BJ (cell line): ENCODE measurements at places on chromosomes 7 and 10.

DNA sequence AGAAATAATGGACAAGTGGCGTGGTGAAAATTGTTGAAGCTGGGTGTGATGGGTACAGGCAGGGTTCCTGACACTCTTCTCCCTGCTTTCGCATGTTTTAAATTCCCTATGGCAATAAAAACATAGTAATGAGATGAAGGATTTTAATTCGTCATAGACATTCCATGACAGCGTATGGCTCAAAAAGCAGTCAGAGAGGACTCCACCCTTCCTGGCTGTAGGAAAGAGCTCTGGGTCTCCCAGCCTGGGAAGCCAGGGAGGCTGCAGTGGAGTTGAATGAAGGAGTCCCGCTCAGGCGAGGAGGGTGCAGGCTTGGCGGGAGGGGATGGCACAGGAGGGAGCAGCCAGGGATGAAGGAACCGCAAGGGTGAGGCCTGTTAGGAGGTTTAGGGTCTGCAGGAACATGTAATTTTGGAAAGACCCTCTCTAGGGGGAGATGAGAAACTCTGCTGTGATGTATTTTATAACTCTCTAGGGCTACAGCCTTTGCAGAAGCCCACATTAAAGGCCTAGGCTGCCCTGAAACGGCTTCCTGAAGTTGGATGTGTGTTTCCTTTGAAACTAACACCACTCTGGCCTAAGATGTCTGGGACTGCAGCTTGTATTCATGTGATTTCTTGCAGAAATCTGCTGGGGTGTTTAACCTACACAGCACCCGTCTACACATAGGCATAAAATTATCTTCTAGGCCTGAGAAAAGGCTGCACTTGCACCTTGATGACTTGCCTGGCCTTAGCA is 7.6 kb upstream of the LARP4B start:
- no peak for DNase-seq

- no peak for DNase-seq
Measured at GRCh38 chr10:97812696-97813095, 36.9 kb upstream of the GOLGA7B start.

DNA sequence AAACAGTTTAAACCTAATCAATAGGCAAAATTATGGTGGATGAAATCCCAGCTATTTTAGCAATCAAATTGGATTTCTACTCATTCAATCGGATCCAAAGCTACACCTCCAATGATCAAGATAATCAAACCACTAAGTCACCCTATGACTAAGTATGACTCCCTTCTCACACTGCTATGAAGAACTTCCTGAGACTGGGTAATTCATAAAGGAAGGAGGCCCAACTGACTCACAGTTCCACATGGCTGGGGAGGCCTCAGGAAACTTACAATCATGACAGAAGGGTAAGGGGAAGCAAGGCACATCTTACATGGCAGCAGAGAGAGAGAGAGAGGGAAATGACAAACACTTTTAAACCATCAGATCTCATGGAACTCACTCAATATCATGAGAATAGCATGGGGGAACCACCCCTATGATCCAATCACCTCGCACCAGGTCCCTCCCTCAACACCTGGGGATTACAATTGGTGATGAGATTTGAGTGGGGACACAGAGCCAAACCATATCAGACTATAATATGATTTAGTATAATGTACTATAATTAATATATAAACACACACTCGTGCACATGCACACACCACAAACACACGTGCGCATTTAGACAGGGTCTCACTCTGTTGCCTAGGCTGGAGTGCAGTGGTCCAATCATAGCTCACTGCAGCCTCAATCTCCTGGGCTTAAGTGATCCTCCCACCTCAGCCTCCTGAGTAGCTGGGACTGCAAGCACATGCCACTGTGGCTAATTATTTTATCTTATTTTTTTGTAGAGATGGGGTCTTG is 213.6 kb upstream of the FOXK1 start:
- DNase-seq = no peak

- no peak for DNase-seq
Measured at GRCh38 chr10:30840395-30841050, 191.1 kb downstream of the ZNF438 start.

DNA sequence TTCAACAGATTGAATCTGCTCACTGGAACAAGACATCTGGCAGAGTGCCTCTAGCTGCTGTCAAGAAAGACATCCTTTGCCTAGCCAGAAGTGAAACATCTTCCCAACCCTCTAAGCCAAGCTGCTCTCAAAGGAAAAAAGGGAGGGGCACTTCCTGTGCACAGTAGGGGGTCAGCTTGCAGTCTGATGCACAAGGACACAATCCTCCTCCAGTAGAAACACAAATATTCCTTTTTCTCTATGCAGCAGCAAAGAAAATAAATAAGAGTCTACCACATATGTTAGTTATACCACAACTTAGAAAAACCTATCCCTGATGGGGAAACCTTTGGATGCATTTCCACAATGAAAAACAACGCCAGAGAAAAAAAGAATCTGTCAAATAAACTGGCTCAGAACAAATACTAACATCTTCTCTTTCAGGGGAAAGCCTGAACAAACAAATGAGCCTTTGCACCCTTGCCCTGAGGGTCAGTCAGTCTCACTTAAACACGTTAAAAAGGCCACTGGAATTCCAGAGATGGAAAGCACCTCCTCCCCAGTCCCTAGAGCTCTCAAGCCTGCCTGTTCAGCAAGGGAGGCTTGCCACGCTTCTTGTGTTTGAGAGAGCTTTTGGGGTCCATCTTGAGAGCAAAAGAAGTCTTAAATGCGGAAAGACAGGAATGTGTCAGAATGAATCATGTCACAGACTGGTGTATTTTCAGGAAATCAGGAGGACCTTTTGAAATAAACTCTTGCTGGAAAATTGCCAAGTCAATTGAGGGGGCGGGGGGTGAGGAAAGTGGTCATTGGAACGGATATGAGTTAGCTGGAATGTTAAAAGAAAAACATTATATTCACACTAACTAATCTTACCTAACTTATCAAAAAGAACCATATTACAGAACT is 7.5 kb downstream of the LAMB1 start:
- no peak for DNase-seq

- DNase-seq = no peak
Measured at GRCh38 chr7:141671705-141672496, 30.1 kb downstream of the DENND11 start.

GRCh38 chr7:138245682-138246081 is 169.4 kb downstream of the AKR1D1 start:
- no peak for DNase-seq

DNA sequence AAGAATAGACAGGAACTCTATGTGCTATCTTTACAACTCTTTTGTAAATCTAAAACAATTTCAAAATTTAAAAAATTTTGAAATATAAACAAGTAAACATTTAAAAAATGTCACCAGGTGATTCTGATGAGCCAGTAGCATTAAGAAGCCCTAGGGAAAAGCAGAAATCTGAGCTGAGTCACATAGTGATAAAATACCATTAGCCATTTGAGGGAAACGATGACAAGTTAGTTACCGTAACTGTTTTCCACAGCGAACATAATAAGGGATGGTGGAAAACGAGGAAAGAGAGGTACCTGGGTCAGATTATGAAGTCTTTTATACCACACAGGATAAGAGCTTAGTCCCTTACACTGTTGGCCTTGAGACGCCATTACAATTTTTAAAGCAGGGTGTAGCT is 55.5 kb downstream of the PRR15 start:
- no peak for DNase-seq

DNA sequence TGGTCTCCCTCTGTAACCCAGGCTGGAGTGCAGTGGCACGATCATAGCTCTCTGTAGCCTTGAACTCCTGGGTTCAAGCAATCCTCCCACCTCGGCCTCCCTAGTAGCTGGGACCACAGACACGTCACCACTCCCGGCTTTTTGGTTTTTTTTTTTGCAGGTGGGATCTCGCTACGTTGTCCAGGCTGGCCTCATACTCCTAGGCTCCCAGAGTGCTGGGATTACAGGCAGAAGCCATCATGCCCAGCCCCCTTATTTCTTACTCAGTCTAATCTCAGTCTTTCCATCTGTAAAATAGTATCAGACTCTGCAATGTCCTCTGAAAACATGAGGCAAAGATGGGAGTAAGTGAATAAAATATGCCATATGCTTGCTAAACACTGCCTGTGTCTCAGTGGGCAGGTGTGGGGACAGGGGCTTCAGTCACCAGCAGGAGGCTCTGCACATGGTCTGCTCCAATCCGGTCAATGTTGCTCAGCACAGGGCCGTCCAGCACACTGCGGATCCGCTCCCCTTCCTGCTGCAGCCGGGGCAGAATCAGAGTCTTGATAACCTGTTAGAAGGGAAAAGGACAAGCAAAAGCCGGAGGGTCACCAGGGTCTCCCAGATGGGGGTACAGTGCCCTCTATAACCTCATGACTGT is 8.2 kb downstream of the AP4M1 start:
- DNase-seq = no peak

DNA sequence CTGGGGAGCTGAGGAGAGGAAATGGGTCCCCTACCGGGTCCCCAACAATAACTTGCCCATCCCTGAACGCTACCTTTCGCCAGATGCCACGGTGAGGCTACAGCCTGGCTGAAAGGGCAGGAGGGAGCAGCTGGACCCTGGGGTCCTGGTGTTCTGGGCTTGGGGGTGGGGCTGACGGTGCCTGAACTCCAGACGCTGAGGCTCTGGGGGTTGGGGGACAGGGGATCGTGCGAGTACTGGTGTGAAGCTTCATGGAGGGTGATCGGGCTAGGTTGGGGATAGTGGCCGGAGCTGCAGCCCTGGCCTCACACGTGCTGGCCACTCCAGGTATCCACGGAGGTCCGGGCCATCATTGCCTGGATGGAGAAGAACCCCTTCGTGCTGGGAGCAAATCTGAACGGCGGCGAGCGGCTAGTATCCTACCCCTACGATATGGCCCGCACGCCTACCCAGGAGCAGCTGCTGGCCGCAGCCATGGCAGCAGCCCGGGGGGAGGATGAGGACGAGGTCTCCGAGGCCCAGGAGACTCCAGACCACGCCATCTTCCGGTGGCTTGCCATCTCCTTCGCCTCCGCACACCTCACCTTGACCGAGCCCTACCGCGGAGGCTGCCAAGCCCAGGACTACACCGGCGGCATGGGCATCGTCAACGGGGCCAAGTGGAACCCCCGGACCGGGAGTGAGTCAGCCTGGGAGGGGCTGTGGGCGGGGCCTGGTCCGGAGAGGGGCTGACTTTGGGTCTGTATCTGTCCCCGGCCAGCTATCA is 8.3 kb downstream of the AEBP1 start:
- no peak for DNase-seq

- DNase-seq = no peak
Measured at GRCh38 chr7:133021196-133021595, 60.7 kb downstream of the CHCHD3 start.

GRCh38 chr7:105691082-105691679 is 109.9 kb upstream of the EFCAB10 start:
- no peak for DNase-seq

DNA sequence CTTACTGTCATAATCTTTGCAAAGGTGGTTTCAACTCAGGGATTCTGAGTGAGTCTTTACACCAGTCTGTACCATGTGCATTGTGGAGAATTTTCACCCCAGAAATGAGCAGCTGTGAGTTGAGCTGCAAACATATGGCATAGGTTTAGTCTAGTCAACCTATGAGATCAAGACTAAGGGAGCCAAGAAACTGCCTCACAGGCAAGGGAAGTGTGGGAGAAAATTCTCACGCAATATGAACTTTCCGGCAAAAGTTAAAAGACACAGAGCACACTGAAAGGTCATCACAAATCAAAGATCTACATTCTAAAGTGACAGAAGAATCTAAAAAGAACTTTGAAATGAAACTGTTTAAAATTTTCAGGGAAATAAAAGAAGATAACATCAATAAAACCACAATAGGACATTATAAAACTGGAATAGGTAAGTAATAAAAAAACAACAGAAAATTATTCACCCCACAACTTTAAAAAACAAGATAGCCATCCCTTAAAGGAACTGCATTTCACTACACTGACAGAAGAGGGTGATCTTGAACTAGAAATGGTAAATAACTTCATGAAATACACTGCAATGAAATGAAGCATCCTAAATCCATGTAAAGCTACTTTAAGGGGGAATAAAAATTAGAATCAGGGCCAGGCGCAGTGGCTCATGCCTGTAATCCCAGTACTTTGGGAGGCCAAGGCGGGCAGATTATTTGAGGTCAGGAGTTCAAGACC is 63.5 kb downstream of the LGI1 start:
- no peak for DNase-seq

GRCh38 chr10:86079088-86079487 is 287.5 kb downstream of the GRID1 start:
- no peak for DNase-seq

- peak; percentile 8 for DNase-seq
Measured at GRCh38 chr10:101441541-101442455, 87.8 kb downstream of the BTRC start.

GRCh38 chr10:61071580-61071979 is 127.6 kb upstream of the RHOBTB1 start:
- no peak for DNase-seq

- no peak for DNase-seq
Measured at GRCh38 chr7:7489546-7489945, 46.1 kb downstream of the COL28A1 start.

- no peak for DNase-seq
Measured at GRCh38 chr10:113643183-113643582, 20.7 kb downstream of the NRAP start.

GRCh38 chr10:84540022-84540616 is 211.7 kb downstream of the CCSER2 start:
- peak; percentile 76 for DNase-seq

DNA sequence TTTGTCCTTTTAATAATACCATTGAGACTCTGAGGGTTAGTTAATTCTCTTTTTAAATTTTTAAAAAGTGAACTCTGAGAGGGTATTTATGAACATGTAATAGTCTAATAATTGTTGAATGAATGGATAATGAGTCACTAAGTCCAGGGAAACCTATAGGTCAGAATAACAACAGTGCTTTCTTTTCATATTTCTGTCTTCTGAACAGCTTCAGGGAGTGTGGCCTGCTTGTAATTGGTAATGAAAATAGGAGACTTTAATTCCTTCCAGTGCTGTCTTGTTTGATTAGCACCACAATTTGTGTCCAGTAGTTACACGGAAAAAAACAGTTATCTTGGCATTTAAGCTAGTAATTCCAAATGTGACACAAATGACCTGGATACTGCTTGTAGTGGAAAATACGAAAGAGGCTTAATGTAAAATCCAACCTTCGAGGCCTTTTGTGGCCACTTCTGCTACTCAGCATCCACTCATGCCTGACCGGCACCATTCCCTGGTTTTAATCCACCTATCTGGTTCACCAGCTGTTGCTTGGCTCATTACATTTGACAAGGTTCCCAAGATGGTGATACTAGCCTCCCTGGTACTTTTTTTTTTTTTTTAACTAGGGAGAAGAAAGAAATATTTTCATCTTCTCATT is 149.3 kb upstream of the IMMP2L start:
- DNase-seq = no peak

DNA sequence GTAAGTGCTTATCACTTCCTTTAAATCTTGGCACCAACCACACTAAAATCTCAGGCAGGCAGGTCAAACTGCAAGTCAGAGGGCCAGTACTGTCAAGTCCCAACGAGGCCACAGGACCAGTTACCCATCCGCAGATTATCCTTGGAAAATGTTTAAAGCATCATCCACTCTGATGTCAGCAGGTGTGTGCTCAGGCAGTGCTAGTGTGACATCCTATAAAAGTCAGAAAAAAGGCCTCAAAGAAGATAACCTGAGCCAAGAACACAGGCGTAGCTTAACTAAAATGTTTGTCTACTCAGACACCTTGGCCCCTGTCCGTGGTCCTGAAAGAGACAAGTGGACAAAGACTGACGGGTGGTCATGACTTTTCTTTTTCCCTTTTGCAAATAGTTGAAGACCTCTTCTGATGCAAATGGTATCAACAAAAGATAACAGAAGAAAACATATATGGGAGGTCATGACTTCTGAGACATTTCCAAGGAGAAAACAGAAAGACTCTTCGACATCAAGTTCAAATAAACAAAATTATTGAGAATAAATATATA is 309.3 kb downstream of the KCNMA1 start:
- DNase-seq = no peak

GRCh38 chr7:153415632-153416031 is 636.6 kb upstream of the DPP6 start:
- DNase-seq = no peak
